NCI-H82 (cell line): ENCODE measurements at places on chromosomes 7 and 10.

DNA sequence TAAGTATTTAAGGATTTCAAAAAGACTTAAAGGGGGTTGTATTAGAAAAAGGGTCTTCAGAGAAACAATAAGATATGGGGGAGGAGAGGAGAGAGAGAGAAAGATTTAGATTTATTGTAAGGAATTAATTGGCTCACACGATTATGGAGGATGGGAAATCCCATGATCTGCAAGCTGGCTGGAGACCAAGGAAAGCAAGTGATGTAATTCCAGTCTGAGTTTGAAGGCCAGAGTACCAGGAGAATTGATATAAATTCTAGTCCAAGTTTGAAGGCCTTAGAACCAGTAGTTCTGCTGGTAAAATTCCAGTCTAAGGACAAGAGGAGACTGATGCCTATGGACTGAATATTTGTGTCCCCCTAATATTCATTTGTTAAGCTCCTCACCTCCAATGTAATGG lies 20.6 kb upstream of the SLC13A1 start:
- peak; percentile 89 for DNase-seq

- no peak for DNase-seq
Measured at GRCh38 chr10:13990392-13990805, 340.3 kb downstream of the FRMD4A start.

- no peak for DNase-seq
Measured at GRCh38 chr10:64067009-64067606, 545.9 kb downstream of the REEP3 start.

GRCh38 chr10:84289521-84290200 lies 38.7 kb upstream of the CCSER2 start:
- DNase-seq, result no peak

DNA sequence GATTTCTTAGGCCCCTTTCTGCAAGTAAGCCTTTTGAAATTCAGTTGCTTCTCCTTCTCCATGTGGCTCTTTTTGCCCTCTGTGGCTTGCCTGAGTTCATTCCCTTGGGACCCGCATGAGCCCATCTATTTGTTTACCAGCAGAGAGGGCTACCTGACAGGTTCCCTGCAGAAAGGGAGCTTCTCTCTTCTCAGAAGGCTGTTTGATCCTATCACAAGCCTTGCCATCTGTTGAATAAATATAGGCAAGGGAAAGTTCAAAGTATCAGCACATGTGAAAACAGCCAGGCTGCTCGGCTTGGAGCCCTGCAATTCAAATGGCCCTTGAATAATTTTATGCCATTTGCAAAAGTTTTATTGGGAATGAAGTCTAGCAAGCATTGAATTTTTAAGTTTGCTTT lies 720.2 kb upstream of the FZD8 start:
- peak; percentile 86 for DNase-seq

GRCh38 chr7:16916105-16916639 lies 34.4 kb upstream of the AGR3 start:
- no peak for DNase-seq

DNA sequence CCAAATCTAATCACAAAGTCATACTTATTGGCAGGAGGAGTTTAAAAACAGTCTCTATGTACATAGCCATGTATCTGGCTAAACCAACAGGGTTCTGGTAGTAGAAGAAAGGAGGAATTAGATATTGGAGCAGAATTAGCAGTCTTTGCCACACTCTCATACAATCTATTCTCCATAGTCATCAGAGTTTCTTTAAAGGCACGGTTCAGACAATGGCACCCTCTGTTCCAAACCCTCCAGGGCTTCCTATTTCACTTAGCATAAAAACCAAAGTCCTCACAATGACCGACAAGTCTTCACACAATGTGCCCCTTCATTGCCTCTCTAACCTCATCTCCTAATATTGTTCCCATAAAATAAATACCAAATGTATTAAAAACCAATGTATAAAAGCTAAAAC lies 12.7 kb downstream of the ZNF438 start:
- no peak for DNase-seq

GRCh38 chr10:69425511-69426298 lies 9.0 kb upstream of the TACR2 start:
- peak; percentile 3 for DNase-seq

DNA sequence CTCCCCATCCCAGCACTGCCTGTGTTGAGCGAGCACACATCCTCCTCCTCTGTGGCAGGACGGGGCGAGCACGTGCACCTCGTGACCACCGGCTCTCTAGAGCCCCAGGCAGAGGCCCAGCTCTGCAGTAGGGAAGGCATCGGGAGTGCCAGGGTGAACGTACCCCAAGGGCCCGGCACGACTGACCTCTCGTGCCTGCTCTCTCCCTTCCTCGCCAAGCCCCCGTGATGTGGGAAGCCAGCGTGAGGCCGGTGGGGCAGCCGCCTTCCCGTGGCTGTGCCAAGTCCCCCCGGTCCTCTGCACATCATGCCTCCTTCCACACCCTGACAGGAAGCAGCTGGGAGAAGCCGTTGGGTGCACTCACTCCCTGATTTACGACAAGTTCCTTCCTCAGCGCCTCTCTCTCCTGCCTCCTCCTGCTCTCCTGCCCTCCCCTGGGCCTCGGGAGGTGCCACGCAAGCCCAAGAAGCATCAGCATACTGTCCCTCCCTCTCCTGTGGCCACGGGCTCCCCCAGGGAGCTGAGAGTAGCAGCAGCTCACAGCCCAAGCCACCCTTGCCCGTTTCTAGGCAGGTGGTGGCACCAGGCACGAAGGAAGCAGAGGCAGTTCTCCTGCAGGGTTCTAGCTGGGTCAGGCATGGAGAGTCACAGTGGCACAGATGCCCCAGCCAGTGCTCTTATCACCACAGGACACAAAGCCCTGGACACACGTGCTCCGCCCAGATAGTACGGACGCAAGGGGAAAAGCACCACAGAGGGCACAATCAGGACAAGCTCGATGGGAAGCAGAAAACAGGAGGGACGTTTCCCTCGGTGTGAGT lies 47.0 kb downstream of the AMZ1 start:
- DNase-seq, result no peak

DNA sequence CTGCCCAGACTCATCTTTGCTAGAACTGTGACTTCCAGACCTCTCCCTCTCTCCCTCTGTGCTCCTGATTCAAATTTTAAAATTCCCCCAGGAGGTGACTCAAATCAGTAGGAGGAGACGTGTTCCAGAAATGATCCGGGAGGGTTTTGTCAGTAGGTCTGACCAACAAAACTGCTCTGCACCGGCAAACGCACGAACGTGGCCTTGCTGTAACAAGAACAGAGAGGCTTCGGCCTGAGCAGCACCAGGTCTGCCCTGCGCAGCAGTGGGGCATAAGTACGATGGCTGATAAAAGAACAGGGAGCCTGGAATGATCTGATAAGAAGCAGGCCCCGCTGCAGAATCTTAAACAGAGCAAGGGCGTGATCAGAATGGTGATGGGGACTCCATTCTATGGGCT lies 152.7 kb upstream of the AUTS2 start:
- DNase-seq, result no peak

- no peak for DNase-seq
Measured at GRCh38 chr7:80450621-80451308, 61.1 kb downstream of the GNAT3 start.

GRCh38 chr10:92845921-92846320 lies 2.4 kb upstream of the EXOC6 start:
- no peak for DNase-seq

GRCh38 chr7:106563466-106564150 lies 97.3 kb downstream of the CCDC71L start:
- peak; percentile 24 for DNase-seq

- no peak for DNase-seq
Measured at GRCh38 chr7:76411626-76412025, 2.1 kb upstream of the SSC4D start.

DNA sequence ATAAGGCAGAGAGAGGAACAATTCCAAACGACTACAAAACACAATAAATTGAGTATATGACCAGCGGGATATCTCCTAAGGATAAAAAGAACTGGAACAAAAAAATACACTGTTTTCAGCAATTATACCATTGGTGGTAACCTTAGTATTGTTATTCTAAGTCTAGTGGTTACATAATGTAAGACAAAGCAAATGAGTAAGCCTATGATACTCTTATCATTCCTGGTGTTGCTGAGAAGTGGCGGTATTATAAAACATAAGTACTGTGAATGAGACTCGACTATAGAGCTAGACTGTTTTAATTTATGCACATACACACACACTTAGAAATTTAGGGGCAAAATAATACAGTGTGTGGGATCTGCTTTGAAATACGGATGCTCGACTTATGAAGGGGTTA lies 107.7 kb downstream of the NRBF2 start:
- no peak for DNase-seq

- no peak for DNase-seq
Measured at GRCh38 chr10:44983895-44984278, 5.3 kb upstream of the DEPP1 start.

GRCh38 chr7:29873644-29874294 lies 67.5 kb downstream of the WIPF3 start:
- DNase-seq, result no peak

GRCh38 chr10:124032087-124032935 lies 61.1 kb downstream of the CHST15 start:
- no peak for DNase-seq

DNA sequence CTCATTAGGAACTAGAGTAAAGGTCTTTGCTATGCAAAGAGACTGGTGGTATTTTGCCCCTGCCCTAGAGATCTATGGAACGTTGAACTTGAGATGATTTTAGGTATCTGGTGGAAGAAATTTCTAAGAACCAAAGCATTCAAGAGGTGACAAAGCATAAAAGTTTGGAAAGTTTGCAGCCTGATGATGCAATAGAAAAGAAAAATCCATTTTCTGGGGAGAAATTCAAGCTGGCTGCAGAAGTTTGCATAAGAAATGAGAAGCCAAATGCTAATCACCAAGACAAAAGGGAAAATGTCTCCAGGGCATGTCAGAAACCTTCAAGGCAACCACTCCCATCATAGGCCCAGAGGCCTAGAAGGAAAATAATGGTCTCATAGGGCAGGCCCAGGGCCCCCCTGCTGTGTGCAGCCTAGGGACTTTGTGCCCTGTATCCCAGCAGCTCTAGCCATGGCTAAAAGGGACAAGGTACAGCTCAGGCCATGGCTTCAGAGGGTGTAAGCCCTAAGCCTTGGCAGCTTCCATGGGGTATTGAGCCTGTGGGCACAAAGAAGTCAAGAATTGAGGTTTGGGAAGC lies 16.5 kb downstream of the TFPI2 start:
- no peak for DNase-seq

DNA sequence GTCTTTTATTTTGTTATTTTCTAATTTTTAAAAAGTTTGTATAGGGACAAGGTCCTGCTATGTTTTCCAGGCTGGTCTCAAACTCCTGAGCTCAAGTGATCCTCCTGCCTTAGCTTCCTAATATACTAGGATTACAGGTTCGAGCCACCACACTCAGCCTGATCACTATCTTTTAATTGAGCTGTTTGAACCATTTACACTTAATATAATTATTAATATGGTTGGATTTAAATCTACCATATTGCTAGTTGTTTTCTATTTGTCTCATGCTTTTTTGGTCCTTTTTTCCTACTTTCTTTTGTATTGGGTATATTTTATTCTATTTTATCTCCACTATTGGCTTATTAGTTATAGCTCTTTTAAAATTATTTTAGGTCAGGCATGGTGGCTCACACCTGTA lies 13.2 kb upstream of the CNOT4 start:
- no peak for DNase-seq

DNA sequence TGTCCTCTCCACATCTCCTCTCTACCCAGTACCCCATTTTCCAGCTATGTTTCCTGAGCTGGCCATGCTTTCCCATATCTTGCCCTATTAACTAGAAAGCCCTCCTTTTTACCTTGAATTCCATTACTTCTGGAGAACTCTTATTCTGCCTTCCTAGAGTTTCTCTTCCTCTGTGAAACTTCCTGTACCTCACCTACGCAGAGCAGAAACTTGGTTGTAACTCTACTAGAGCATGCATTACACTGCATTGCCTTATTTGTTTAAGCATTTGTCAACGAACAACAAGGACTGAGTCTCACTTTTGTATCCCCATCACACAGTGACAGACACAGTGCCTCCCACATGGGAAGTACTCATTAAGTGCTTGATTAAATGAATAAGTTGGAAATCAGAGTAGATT lies 36.4 kb downstream of the VCL start:
- no peak for DNase-seq

DNA sequence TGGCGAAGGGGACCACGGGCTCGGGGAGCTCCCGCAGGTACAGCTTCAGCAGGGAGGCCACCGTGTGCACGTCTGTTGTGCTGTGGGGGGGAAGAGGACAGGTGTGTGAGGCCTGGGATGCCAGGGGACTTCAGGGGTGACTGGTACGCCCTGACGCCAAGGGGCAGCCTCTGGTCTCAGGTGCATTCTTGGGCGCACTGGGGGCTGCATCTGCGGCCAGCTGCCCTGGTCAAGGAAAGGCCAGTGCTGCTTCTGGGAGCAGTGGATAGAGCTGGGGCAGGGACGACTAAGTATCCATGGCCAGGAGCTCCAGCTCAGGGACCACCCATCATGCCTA lies 148.5 kb downstream of the MAPK8 start:
- DNase-seq, result no peak

DNA sequence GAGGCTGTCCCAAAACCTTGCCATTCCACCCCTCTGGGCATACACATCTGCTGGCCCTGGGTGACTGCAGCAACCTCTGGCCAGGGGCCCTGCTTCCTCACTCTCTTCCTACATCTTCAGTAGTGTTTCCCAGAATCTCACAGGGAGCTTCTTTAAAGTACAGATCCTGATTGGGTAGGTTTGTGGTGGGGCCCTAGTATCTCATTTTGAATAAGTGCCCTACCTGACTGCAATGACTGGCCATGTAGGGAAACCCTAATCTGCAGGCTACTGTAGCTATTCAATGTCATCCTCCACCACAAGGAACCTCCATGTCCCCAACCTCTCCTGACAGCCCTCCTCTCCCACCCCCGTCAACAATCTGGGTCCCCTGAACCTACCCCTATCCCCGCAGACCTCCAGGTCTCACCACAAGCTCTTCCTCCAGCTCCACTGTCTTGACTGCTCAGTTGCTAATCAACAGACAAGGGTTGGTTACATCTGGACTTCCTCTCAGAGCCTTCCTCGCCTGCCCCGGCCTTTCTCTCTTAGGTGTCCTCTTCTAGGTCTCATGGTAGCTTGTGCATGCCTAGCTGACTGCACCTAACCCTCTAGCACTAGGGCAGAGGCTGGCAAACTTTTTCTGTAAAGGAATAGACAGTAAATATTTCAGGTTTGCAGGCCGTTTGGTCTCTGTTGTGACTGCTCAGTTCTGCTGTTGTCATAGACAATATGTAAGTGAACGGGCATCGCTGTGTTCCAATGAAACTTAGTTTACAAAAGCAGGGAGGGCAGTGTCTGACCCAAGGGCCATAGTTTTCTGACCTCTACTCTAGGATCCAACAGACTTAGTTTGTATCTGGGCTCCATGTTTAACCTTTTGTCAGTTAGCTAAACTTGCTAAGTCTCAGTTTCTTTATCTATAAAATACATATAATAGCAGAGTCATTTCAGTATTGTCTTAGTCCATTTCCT lies 121.1 kb downstream of the AOAH start:
- DNase-seq, result no peak

DNA sequence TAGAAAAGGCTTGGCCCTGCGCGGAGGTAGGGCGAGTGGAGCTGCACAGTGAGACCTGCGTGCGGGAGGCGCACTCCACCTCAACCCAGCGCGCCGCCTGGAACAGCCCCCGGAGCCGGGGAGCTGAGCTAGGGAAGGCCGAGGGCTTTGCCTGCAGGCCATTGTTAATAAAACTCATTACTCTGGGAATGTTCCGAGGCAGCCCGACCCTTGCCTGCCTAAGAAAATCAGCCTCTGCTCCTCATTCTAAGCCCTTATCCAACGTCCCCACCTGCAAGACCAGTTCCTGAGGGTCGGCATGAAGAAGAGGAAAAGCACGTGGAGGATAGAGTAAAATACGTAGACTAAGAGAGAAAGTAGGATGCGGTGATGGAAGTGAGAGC lies 55.3 kb downstream of the C7orf25 start:
- no peak for DNase-seq
